Activated CD8-positive, alpha-beta memory T cell treated with anti-CD3 and anti-CD28 coated beads for 24 hours (primary cell): ENCODE measurements at places on chromosomes 1 and 21.

GRCh38 chr1:205794011-205794730, 18.8 kb downstream of the SLC41A1 start:
- no peak for DNase-seq

GRCh38 chr1:117890452-117890851, 39.0 kb downstream of the GDAP2 start:
- no peak for DNase-seq

DNA sequence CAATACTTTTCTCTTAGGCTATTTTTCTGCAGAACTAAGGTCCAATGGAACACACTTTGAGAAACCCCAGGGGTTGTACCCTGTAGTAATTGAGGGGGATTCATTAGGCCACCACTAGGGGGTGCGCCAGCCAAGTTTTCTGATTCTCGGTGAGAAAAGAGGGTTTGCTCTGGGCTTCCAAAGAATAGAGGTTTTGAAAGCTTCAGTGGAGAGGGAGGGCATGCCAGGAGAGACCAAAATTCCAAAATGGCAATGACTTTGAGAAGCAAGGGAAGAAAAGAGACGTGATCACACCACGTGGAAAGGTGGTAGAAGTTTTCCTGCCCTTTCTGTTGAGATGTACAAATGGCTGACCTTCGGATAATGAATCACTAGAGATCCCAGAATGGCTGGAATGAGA, 323.3 kb downstream of the RPS6KC1 start:
- peak; percentile 72 for DNase-seq

- DNase-seq = no peak
Observed at GRCh38 chr1:19033926-19034680, 77.6 kb upstream of the IFFO2 start.

GRCh38 chr1:15723631-15724246, 12.3 kb upstream of the SLC25A34 start:
- no peak for DNase-seq

DNA sequence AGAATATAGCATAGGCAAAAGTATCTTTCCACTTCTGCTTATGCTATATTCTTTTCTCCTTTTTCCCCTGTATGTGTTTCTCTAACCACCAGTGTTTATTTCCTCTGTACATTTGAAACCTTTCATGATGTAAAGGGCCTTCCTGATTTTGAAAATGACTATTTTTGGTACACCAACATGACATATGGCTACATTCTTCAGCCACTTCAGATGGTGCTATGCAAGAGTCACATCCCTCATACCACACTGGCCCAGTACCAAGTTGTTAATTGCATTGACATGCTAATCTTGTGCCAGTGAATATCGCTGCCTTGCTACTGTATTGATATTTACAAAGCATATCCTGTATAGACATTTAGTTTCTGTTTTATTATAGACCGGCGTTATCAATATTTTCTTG, 408.7 kb downstream of the NCAM2 start:
- no peak for DNase-seq

- no peak for DNase-seq
Observed at GRCh38 chr1:88581703-88582102, 102.4 kb upstream of the PKN2 start.

DNA sequence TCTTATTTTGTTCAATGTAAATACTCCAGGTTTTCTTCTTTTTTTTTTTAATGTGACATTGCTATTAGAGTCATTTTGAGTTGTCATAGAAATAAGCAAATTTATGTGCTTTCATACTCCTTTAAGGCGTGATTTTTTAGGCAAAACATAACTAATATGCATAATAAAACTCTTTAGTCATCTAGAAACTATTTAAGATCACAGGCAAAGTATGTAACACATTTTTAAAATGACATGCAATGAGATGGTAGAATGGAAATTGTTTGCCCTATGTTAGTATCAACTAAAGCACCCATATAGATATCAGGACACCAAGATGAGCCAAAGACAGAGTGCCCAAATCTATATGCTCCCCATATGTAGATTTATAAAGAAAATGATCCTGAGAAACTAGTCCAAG, 41.5 kb upstream of the SGIP1 start:
- no peak for DNase-seq

- DNase-seq = peak; percentile 86
Observed at GRCh38 chr1:83998498-83999315, at the start of gene TTLL7. Gene TTLL7 (minus strand): TSS chr1:83999132. CDS start chr1:83952211, 46,921 bp downstream.

GRCh38 chr1:27525296-27526272, 35.6 kb upstream of the WASF2 start:
- DNase-seq = peak; percentile 78

GRCh38 chr1:226473325-226473724, 65.4 kb upstream of the PARP1 start:
- no peak for DNase-seq

- peak; percentile 54 for DNase-seq
Observed at GRCh38 chr1:28197682-28198415, 21.4 kb upstream of the PTAFR start.

DNA sequence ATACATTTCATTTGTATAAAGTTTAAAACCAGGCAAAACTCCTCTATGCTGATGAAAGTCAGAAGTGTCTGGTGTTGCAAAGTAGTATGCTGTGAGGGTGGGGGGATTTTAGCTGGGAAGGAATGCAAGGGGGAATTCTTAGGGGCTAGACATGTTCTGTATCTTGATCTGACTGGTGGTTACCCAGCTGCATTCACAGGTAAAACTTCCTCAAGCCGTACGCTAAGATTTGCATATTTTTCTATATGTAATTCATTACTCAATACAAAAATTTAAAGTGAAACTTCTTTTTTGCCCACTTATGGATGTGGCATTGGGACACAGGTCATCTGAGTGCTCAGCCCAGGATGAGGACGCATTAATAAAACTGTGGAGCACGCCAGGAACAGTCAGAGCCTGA, 323.3 kb downstream of the PAPPA2 start:
- DNase-seq = no peak

- DNase-seq = no peak
Observed at GRCh38 chr1:230878591-230878990, 10.3 kb upstream of the C1orf198 start.
